ENCODE measurements at places on chromosomes 3 and 15.

DNA sequence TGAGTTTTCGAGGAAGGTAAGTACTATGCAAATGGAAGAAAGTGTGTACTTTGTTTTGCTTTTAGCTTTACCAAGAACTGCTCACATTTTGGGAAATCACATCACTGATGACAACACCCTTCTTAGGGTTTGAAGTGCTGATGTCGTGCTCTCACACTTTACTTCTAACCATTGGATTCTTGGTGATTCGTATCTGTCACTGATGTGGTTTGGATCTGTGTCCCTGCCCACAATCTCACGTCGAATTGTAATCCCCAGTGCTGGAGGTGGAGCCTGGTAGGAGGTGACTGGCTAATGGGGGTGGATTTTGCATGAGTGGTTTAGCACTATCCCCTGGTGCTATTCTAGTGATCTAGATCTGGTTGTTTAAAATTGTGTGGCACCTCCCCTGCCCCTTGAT is 75.4 kb upstream of the RGMA start:
- DNase-seq, result peak; percentile 16

GRCh38 chr3:106485802-106486201 is 617.0 kb upstream of the CBLB start:
- DNase-seq, result no peak

GRCh38 chr3:76497636-76498035 is 542.3 kb upstream of the ROBO2 start:
- DNase-seq, result no peak

DNA sequence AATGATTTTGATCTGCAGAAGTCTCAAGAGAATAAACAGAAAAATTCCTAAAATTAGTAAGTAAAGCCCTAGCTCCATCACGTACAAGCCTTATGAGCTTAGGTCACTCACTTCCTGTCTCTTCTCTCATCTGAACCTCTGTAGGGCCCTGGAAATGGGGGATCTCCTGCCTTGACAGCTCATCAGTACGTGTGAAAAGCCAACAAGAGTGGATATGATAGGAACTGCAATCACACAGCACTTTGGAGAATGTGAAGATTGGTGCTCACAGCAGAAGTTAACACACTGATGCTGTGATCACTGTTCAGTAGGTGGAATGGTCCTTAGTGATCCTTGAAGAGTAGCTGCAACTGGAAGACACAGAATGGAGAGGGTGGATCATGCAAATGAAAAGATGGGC is 27.8 kb upstream of the ALDH1L1 start:
- DNase-seq, result no peak

DNA sequence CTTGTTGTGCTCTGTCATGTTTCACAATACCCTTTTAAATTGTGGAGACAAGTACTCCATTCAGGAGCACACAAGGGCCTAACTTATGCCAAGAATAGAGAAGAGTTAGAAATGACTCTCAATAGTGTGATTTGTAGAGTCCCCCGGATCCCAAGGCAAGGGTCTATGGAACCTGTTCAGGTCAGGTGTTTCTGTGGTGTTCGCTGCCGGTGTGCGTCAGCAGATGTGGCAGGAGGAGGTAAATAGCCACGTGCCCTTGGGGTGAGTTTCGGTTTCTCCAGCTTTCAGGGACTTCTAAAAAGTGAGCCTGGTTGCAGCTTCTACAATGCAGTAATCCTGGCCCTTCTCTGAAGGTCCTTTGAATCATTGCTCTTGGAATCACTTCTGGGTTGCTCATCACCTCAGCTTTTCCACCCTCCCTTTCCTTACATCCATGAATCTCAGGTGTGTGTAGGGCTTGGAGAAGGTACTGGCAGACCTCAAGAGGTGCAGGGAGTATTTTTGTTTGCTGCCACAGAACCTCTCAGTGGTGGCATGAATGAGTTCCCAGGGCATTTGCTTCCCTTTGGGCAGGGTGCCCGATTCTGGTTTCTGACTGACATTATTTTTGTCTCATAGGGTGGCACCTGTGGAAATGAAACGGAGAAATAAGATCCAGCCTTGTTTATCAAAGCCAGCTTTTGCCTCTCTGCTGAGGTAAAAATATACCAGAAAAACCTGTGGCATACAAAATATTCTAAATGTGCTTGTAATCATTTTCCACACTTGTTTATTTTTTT is 7.3 kb downstream of the ST3GAL6 start:
- DNase-seq, result no peak

GRCh38 chr3:46707601-46708011 is 6.4 kb downstream of the TMIE start:
- no peak for DNase-seq

GRCh38 chr3:177426106-177426877 is 229.0 kb upstream of the TBL1XR1 start:
- DNase-seq, result no peak

DNA sequence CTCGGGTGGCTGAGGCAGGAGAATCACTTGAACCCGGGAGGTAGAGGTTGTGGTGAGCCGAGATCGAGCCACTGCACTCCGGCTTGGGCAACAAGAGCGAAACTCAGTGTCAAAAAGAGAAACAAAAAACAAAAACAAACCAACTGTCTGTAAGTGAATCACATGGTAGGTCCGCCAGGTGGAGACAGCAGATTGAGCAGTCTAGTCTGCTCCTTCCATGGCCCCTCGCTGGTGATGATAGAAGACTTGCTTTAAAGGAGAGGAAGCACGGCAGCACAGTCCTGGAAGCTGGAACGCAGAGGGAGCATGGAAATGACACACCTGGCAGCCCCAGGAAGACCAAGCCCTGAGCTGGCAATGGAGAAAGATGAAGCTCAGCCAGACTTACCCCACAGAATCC is 31.4 kb upstream of the MGLL start:
- DNase-seq, result no peak

DNA sequence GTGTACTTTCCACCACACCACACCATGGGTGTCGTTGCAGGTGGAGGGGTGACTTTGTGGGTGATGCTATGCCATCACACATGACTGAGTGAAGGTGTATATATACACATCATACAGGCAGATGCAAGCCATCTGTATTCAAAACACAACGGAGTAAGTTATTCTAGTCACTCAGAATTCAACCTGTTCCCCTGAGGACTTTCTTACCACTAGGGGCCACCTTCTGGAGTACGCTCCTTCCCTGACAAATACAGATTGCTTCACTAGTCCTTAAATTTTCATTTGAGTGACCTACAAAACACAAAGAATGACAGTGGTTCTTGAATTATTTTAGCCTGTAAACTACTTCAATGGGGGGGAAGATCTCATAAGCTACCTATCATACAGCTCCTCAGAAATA is 52.8 kb upstream of the NTRK3 start:
- DNase-seq, result no peak

DNA sequence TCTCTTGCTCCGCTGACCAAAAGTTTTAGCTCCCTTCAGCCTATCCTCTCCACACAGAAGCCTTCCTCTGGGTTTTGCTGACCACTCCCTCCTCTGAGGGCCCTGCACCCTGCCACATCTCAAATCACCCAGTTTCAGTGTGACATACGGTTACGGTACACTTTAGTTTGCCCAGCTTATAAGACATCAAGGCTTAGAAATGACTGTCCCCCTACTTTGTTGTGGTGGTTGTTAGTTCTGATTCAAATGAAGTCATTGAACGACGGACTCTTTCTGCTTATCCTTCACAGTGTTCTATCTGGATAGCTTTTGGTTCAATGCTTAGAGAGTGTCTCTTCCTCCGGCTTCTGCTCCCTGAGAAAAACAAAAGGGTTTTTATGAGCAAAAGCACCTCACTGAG is 68.0 kb upstream of the NDUFB4 start:
- DNase-seq, result no peak

GRCh38 chr3:120741837-120742197 is 499 bp downstream of the RABL3 start:
- DNase-seq, result no peak

DNA sequence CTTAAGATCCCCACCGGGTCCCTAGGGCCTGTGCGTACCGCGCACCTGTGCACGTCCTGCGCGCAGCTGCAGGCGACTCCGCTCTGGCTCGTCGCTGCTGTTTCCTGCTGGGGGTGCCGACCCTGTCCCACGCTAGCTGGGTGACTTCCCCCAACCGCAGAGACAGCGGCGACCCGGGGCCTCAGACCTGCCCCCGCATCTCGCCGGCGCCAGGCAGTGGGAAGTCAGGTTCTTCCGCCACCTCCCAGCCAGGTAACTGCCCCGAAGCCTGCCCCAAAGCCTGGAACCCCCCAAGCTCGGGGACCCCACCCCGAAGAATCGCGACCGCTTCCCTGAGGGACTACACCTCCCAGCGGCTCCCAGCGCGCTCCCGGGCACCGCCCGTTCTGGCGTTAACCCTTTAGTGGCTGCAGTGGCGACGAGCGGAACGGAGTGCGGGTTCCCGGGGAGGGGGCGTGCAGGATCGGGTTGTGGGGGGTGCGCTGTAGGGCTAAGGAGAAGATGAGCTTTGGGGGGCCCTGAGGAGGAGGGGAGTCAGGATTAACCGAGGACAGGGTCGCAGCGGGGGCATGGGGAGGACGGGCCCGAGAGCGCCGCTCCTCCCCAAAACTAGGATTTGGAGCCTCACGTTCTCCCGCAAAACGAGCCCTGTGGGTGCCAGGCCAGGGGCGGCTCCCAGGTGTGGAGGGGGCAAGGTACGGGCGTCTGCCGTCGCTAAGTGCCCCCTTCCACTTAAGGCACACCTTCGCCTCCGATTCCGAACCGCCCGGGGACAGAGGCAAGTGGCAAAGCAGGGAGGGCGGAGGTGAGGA is 589 bp downstream of the NEIL1 start:
- no peak for DNase-seq

Data from activated T-cell treated with anti-CD3 and anti-CD28 coated beads for 48 hours (primary cell).